ENCODE measurements at places on chromosomes 2 and 18.

DNA sequence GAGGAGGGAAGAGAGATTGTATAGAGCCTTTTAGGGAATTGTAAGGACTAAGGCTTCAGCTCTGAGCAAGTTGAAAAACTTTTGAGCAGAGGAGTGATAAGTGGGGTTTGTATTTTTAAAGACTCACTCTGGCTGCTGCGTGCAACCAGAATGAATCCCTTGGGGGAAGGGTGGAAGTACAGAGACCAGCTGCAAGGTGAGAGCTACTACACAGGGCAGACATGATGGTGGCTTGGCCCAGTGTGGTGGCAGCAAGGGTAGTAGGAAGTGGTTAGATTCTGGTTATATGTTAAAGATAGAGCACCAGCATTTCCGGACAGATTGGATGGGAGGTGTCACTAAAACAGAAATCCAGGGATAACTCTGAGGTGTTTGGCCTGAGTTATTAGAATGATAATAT, 10.1 kb upstream of the SESTD1 start:
- no peak for DNase-seq

- no peak for DNase-seq
These were observed 125.3 kb upstream of the ZEB2 start for GRCh38 chr2:144645083-144645778.

DNA sequence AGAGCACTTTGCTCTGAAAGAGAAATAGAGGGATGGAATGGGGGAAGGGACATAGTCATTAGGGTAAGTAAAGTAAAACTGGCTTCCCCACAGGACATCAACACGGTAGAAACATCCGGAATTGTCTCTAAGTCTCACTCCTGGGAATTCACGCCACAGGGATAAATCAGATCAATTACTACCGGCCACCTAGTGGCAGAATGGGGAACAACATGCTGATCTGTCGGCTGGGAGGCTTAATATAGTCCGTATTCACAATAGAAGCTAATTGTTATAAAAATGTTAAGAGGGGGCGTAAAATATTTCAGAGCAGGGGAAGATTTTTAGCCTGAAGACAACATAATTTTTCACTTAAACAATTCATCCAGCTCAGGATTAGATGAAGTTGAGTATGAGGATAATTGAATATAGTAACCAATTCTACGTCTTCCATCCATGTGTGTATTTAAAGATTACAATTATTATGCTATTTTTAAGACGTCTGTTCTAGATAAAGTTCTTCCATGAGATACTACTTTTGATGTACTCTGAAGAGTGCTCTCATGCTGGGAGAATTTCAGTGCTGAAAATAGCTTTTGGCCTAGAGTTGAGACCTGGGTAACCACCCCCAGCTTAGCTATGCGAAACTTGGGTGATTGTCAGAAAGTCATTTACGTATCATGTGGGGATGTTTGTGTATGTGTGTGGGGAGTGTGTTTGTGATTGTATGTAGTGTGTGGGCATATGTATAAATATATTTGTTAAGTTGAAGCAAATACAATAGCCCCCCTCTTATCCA, 65.7 kb downstream of the LRRTM1 start:
- peak; percentile 35 for DNase-seq

DNA sequence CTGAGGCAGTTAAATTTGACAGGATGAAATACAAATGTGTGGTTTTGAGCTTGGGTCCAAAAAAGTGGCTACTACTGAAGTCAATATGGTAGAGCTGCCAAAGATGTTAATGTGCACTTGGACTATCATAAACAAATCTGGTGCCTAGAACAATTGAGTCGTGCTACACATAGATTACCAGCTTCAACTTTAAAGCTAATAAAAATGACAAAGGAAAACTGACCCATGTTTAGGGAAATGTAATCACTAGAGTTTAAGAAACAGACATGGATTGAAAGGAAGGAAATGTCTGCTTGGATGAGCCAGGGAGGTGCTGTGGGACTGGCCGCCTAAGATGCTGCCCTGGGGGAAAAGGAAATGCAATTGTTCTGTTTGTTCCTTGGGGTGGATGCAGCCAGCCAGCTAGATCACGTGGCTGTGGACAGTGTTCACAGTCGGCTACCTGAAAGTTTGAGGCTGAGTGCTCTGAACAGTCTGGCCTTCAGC, 36.6 kb downstream of the CYB5A start:
- no peak for DNase-seq

DNA sequence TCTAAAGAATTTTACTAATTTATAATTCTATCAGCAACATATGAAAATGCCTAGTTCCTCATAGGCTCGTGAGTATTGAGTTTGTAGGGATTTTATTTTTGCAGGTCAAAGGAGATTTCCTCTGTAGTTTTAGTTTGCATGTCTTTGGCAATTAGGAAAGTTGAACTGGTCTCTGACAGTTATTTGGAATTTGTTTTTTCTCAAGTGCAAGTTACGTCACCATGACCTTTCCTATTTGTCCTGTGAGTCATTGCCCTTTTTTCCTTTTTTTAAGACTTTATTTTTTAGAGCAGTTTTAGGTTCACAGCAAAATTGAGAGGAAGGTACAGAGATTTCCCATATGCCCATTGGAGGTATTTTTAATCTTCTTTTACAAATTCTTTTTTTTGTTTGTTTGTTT, 29.0 kb downstream of the RAMP1 start:
- no peak for DNase-seq

DNA sequence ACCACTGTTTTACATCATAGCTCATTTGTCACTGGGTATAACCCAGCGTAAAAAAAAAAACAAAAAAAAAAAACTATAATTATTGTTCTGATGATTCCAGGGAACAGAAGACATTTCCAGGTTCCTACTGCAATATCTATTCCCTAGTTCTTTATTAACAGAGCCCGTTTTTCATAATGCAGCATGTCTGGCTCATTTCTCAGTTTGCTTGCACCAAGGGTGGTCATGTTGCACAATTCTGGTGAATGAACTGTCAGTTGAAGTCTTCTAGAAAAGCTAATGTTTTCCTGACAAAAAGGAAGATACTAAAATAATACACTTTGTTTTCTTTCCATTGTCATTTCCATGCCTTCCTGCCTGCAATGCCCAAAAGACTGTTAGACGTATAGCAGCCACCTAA, 180.1 kb downstream of the RDH14 start:
- no peak for DNase-seq

- no peak for DNase-seq
These were observed 774.6 kb upstream of the FAM98A start for GRCh38 chr2:34373586-34374233.

DNA sequence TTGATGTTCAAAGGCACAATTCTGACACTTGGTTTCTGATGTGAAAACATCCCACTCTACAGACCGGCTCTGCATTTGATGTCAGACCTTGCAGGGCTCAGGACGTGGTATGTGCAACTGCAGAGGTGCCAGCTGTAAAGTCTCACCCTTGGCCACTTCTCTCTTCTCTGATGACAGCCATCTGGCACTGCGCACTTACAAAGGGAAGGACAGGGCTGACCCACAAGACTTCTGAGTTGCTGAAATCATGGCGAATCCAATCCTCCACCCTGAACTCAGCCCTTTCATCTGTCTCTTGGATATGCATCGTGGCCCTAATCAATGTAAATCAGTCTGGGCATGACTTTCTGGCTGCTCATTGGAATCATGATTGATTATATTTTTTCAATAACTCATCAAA, 82.5 kb downstream of the SEPTIN10 start:
- no peak for DNase-seq
